ENCODE measurements at places on chromosomes 12 and 14.

- no peak for DNase-seq
Observed at GRCh38 chr12:51218607-51219161, 822 bp upstream of the POU6F1 start.

DNA sequence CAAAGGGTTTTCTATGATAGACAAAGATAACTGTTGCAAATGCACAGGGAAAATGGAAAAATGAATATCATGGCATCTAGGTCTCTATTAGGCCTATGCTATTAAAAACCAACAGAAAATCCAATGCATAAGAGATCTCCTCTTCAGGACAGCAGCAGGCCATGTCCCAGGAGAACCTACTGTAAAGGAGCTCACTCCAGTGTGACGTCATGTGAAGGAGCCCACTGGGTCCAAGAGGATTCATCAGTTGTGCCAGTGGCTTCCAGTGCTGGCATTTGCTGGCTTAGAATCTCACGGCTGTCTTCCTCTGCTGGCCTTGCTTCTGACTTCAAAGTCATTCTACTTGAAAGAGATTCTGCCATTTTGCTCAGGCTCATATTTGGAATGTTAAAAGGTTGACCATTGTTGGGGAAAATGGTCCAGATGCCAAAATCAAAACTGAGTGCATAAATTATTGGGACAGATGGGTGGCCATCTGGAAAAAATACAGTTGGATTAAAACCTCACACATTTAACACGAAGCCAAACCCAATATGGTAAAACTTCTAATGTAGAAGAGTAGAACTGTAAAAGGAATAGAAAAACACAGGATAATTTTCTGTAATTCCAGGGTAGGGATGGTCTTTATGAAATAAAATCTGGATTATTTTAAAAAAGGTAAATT lies 75.4 kb upstream of the ARID2 start:
- no peak for DNase-seq

DNA sequence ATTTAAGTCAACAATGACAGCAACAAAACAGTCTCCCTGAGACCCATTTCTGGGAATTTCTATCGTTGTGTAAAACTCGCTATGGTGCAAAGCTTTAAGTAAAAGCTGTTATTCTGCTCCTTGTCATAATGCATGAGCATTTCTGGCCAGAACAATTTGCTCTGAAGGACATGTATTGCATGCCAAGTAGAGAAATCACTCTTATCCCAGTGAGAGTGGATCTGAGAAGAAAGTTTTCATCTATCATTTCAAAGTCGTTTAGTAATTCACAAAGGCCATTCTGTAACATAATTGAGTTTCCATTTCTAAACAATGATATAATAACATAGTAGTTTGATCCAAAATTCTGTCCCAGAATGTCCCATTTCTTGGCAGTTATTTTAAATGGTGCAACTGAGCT lies 86.6 kb downstream of the TBC1D30 start:
- DNase-seq, result no peak

- DNase-seq, result no peak
Observed at GRCh38 chr12:40262657-40263056, 37.9 kb downstream of the LRRK2 start.

DNA sequence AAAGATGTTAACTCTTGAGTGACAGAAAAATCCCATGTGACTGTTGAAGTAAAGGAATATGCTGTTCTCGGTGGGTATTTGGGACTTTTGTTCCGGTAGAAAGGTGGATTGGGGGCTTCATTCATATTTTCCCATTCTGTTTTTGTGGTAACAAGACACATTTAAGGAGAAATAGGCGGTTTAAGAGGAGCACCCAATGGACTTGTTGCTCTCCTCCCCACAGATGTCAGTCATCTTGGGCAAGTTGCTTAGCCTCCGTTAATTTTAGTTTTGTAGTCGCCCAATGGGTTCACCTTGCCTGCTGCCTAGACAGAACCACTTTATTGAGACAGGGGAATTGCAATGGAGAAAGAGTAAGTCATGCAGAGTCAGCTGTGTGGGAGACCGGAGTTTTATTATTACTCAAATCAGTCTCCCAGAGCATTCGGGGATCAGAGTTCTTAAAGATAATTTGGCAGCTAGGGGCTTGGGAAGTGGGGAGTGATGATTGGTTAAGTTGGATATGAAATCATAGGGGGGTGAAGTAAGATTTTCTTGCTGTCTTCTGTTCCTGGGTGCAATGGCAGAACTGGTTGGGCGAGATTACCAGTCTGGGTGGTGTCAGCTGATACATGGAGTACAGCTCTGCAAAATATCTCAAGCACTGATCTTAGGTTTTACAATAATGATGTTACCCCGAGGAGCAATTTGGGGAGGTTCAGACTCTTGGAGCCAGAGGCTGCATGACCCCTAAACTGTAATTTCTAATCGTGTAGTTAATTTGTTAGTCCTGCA lies 50.3 kb downstream of the SLC38A1 start:
- DNase-seq, result no peak

All from GOT3 (cell line).